ENCODE measurements at places on chromosomes 13 and 19. TPM values are rescaled to one million over a fixed set of nuclear protein-coding genes. Genes with fewer than 3 reads are reported as not detected.

Gene ICAM4
- 1.9 TPM for total RNA-seq

Gene KCNN4
- 0.30 TPM for total RNA-seq

Gene CLEC17A
- total RNA-seq: not detected

Gene COL4A2
- 2,384 TPM for total RNA-seq

Gene ATP7B
- 5.3 TPM for total RNA-seq

Gene ERICH4
- total RNA-seq: not detected

Gene CCL25
- not detected for total RNA-seq

Gene ZNF30
- total RNA-seq: 3.9 TPM

Gene CD70
- total RNA-seq: not detected

Gene DIS3
- 42.5 TPM for total RNA-seq

Gene ANGPTL8
- total RNA-seq: not detected

Gene ZNF582
- 3.9 TPM for total RNA-seq

Gene LILRB2
- not detected for total RNA-seq

Gene DKKL1
- total RNA-seq: 0.59 TPM

Gene SLAIN1
- 0.65 TPM for total RNA-seq

Gene NLRP4
- total RNA-seq: not detected

Gene ZIC5
- total RNA-seq: not detected

Gene DPRX
- not detected for total RNA-seq

Gene TSHZ3
- total RNA-seq: 12.5 TPM

Gene GRK1
- not detected for total RNA-seq

Gene PCSK4
- 1.2 TPM for total RNA-seq

Gene CEACAM21
- not detected for total RNA-seq

Gene LDLR
- 284 TPM for total RNA-seq

Gene WDR88
- total RNA-seq: not detected

Gene ICAM5
- total RNA-seq: 20.3 TPM

Gene CDX2
- total RNA-seq: not detected

Gene ZSCAN5C
- total RNA-seq: not detected

Gene SLC6A16
- 0.14 TPM for total RNA-seq

Gene TIMM50
- 64.5 TPM for total RNA-seq

Gene ETV2
- total RNA-seq: 0.30 TPM
